ENCODE measurements at places on chromosomes 7 and 10.

GRCh38 chr7:129354428-129355157 lies 79.6 kb upstream of the STRIP2 start:
- DNase-seq = no peak

GRCh38 chr10:93954726-93955363 lies 38.9 kb upstream of the PLCE1 start:
- DNase-seq = no peak

- DNase-seq = no peak
Measured at GRCh38 chr10:79404231-79404609, 41.2 kb downstream of the ZCCHC24 start.

DNA sequence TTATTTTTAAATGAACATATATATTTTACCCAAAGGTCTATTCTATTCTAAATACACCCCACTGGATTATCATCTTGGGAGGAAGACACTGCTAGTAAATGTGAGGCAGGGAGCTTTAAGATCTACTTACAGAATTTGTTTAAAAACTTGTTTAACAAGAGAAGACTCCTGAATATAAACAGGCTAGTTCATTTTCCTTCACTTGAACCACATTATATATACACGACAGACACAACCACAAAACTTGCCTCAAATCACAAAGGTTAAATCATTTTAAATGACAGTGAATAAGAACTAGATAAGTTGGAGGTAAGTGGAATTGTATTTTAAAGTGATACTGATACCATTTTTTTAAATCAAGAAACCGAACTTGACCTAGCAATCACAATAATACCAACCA lies 109.2 kb downstream of the ATE1 start:
- DNase-seq = no peak

DNA sequence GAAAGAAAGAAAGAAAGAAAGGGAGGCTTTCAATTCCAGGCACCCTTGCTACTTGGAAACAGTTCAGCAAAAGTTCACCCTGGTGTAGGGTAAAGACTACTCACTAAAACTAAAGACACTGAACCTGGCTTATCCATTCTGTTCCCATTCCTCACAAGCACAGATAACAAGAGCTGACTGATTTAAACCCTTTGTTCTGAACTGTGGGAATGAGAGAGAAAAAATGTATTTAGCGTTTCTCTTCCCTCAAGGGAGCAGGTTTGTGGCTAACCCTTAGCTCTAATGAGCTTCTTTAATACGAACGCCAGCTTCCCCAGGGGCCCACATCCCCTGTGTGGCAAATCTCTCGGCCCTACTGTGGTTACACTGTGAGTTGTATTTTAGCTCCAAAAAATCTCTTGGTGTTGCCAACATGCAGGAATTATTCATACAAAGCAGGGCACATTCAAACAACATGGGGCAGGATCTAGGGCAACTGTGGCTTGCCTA lies 23.3 kb downstream of the PRTFDC1 start:
- no peak for DNase-seq

- no peak for DNase-seq
Measured at GRCh38 chr7:151077705-151078232, 2.8 kb downstream of the FASTK start.

GRCh38 chr7:115782696-115783490 lies 247.7 kb downstream of the TFEC start:
- no peak for DNase-seq

DNA sequence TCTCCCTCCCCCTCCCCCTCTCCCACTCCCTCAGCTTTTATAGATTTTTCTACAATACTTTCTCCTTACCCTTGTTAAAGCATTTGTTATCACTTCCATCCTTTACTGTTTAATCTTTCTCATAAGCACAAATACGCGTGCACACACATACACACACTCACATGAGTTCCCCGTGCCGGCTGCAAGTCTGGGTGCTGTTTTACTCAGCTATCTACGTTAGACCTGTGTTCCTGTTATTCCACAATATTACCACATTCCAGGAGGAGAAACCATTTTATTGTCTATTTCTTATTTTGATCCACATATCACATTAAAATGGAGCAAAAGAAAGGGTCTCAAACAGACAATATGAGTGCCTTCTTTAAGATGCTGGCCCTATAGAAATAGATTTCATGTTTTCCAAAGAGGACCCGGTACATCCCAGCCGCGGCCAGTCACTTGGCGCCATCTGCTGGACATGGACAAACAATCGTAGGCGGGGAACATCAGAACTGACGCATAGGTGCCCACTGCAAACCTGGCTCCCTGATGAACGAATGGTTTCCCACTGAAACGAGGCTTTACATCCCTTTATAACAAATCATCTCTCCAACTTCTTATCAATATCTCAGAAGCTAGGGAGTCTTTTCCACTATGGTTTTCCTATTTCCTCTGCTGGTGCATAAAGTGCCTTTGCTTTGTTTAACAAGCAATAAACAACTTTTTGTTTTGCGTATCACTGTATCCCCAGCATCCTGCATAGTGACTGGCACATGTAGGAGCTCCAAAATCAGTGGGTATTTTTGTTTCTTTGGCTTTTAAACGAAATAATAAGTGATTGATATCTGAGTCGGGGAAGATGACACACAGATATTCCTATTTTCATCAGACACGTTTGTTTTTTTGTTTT lies 25.2 kb upstream of the OPTN start:
- DNase-seq = peak; percentile 6

DNA sequence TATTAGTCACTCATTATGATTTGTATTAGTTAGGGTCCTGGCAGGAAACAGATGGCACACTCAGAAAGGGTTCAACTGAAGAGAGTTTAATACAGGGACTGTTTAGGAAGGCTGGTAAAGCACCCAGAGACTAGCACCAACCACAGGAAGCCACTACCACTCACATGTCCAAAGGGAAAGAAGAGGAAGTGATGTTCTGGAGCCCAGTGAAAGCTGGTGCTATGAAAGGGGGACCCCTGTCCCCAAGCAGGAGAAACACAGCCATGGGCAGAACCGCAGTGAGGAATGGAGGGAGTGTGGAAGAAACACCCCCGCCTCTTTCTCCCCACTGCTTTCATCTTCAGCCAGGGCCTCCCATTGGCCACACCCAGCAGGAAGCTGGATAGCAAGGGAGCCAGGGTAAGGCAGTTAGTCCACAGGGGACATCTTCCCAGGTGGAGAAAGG lies 3.2 kb upstream of the VSIR start:
- DNase-seq = no peak

- DNase-seq = no peak
Measured at GRCh38 chr7:91374321-91374989, 110.2 kb downstream of the FZD1 start.

GRCh38 chr7:2805213-2805944 lies 38.7 kb downstream of the GNA12 start:
- no peak for DNase-seq

DNA sequence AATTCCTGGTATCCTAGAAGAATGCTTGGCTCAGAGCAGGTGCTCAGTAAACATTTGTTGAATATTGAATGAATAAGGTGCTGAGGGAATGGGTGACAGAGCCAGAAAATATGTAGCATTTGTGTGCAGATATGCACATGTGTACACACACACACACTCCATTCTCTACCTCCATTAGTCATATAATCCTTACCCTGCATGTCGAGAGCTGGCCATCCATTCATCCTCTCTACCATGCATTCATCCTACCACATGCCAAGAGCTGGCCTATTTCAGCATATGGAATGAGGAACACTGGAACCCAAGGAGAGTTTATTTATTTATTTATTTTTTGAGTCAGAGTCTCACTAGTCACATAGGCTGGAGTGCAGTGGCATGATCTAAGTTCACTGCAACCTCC lies 284.8 kb downstream of the PLXNA4 start:
- DNase-seq = no peak

DNA sequence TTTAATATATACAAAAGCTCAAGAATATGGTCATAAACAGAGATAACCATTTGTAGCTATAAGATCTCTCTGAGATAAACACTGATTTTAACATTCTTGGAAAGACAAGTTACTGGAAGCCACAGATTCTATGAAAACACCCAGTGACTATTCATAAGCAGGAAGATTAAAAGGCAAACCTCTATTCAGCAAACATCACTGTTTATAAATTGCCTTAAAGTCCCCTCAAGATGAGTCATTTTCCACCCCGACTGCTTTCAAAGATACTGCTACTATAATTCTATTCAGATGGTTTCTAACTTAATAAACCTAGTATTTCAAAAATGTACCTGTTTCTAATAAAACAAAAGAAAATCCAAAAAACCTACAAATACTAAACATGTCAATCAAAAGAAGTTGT lies 21.0 kb downstream of the TM9SF3 start:
- DNase-seq = no peak

GRCh38 chr7:15643000-15643705 lies 43.3 kb downstream of the MEOX2 start:
- no peak for DNase-seq

DNA sequence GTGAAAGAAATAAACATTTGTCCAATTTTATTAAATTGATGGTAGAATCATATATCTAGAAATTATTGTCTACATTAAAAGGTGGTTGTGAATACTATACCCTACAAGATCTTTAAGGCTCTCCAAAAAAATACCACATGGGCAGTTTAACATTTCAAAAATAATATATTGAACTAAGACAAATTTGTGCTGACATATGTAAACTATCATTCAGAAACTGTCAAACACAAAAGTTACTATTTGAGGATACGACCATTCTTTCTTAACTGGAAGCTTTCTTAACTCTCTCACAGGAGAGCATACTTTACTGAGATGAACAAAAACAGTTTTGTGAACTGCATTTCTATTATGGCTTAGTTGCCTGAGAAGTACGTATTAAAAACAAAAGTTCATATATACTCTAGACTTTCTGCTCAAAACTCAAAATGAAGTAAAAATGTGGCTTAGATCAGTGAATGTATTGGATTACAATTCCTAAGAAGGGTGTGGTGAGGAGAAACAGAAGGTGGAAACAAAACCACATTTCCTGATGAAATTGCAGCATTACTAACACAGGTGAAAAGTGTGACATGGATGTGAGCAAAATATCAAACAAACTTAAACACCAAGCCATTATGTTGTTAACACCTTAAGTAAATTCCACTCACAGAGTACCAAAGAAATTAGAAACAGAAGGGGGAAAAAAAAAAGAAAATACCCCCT lies 138.5 kb downstream of the SEMA3A start:
- DNase-seq = no peak

DNA sequence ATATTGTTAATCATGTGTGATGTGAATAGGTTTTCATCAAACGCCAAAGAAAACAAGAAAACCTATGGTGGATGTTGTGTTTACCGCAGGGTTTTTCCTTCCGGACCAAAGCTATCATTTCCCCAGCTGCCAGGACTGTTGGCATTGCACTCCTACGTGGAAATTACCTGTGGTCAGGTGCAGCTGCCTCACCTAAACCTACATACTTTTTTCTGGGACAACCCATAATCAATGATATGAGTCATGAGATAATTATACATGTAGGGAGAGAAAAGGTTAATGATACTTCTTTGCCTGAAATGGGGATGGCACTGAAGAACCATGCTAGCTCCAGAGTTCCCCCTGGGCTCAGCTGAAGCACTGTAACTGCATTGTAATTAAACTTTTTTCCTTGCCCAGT lies 223.6 kb upstream of the SEMA3E start:
- DNase-seq = no peak

- DNase-seq = no peak
Measured at GRCh38 chr10:6140141-6140841, 51.5 kb downstream of the RBM17 start.

DNA sequence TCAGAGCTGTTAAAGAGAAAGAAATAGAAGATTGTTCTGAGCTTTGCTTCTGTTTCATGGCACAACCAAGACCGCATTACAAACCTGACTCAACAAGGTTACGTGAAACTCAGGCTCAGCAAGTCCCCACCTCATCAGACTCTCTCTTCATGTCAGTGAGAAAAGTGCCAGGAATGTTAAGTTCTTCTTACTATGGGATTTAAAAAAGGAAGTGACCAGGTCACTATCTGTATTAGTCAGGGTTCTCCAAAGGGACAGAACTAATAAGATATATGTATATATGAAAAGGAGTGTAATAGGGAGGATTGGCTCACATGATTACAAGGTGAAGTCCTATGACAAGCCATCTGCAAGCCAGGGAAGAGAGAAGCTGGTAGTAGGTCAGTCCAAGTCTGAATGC lies 25.4 kb upstream of the PAPSS2 start:
- no peak for DNase-seq

GRCh38 chr7:127251465-127252376 lies 1.0 kb downstream of the GRM8 start:
- no peak for DNase-seq
